Right renal cortex interstitium (tissue), 3 donors: ENCODE measurements at places on chromosomes 5 and 9. TPM values are rescaled to one million over a fixed set of nuclear protein-coding genes. Genes with fewer than 3 reads are reported as not detected.

DIPK1B gene
- polyA plus RNA-seq, result 27.3 TPM

TGFBI gene
- polyA plus RNA-seq, result 188 TPM

PCA3 gene
- 0.67 TPM for polyA plus RNA-seq

CATSPER3 gene
- polyA plus RNA-seq, result 1.2 TPM

DNA sequence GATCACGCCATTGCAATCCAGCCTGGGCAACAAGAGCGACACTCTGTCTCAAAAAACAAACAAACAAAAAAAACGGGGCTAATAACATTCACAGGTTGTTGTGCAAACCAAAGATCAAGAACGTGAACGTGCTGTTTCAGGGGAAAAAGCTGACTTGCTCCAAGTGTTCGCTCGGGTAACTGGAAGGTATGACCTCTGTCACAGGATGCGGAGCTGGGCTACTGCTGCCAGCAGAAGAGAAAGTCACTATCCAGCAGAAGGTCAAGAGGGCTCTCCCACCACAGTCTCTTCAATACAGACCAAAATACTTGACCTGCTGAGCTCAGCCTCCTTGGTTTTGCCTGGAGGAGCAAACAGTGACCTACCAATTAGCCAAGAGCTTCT, 59.7 kb downstream of the ABCA1 start:
- DNase-seq, result no peak

GRCh38 chr9:73780916-73781315, 629.3 kb downstream of the ANXA1 start:
- no peak for DNase-seq

DNA sequence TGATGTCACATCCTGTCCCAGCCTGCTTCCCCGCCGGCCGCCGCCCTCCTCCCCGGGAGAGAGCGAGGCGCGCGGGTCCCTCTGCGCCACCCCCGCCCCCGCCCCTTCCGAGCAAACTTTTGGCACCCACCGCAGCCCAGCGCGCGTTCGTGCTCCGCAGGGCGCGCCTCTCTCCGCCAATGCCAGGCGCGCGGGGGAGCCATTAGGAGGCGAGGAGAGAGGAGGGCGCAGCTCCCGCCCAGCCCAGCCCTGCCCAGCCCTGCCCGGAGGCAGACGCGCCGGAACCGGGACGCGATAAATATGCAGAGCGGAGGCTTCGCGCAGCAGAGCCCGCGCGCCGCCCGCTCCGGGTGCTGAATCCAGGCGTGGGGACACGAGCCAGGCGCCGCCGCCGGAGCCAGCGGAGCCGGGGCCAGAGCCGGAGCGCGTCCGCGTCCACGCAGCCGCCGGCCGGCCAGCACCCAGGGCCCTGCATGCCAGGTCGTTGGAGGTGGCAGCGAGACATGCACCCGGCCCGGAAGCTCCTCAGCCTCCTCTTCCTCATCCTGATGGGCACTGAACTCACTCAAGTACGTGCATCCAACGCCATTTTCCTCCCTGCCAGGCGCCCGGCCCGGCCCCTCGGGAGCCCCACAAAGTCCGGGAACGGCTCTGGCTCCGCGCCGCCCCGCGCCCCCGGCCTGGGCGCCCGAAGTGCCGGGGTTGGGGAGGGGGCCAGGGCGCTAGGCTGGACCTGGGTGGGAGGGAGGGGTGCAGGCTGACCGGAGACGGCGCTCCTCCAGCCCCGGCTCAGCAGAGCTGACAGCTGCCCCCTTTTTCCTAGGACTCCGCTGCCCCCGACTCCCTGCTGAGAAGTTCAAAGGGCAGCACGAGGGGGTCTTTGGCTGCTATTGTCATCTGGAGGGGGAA, 12.0 kb upstream of the OLFM1 start:
- DNase-seq, result no peak

DNA sequence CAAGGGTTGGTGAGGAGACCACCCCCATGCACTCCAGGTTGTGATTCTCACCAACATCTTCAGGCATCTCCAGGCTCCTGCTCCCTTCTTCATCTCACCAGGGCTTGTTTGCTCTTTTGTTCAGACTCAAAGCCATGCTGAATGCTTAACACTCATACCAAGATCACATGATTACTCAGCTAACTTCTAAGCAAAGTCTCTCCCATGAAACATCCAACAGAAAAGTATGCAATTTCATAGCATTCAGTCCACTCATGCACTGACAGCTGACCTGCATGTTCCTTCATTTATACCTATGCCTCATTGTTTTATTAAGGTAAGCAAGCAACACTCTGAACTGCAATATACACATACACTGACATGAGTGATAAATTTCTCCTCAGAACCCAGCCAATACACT, 69.0 kb downstream of the SHC3 start:
- no peak for DNase-seq

GRCh38 chr9:104849023-104849422, 78.9 kb downstream of the ABCA1 start:
- DNase-seq, result no peak

DNA sequence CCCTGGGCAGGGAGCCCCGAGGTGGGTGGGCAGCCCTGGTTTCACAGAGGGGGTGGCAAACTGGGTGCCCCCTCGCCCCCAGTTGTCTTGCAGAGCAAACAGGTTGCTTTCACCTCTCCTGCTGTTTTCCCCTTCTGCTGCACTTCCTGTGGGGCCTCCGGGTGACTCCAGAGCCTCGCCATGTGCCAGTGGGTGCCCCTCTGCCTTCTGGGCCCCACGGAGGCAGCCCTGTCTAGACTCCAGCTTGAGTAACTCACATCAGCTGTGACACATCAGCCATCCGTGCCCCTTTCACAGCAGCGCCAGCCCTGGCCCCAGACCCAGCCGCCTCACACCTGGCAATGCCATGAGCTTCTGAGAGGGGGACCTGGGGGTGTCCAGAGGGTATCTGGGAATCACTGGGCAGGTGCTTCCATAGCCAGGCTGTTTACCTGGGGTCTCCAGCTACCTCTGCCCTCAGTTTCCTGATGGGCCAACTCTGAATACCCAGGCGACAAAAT, 36.9 kb downstream of the ADAMTSL2 start:
- DNase-seq, result no peak
